ENCODE measurements at places on chromosomes 11 and 22.

GRCh38 chr11:40183073-40184064, 1276.1 kb downstream of the LRRC4C start:
- DNase-seq: peak; percentile 3

GRCh38 chr11:72778535-72779494, 15.0 kb downstream of the STARD10 start:
- DNase-seq: no peak

GRCh38 chr11:127182586-127183203, 182.1 kb upstream of the KIRREL3 start:
- no peak for DNase-seq

DNA sequence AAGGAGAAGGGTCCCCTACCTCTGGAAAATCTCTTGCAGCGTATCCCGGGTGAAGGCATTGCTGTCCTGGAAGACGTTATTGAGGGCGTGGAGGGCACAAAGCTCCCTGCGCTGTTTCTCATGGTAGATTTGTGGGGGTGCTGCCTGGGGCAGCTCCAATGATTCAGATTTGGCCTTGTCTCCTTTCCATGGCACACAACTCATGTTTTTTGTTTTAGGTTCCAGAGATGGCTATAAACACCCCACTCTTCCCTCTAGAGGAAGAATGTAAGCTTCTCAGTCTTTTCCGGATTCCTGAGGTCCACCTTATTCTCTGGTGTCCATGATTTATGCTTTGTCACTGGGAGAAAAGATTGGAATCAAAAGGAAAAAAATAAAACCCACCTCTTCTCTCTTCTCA, 959 bp downstream of the JOSD1 start:
- no peak for DNase-seq

- DNase-seq: no peak
Measured at GRCh38 chr11:64255135-64256128, 4.1 kb downstream of the PLCB3 start.

GRCh38 chr22:42385696-42386095, 46.5 kb downstream of the NFAM1 start:
- DNase-seq: no peak

DNA sequence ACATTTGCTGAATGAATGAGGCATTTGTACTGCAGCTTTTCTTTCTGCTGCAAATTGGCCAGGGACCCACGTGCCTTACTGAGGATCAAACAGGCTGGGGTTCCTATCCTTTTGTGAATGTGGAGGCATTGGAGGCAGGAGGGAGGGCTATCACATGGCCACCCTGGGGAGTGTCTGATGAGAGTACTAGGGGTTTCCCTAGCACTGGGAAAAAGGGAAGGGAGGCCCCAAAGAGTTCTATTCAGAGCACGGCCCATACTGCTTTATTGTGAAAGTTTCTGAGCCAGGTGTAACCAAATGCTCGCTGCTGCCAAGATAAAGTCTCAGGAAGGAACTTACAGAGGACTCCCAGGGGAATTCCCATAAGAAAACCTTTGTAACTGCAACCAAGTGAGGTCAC, 78.4 kb upstream of the ANO1 start:
- DNase-seq: no peak

DNA sequence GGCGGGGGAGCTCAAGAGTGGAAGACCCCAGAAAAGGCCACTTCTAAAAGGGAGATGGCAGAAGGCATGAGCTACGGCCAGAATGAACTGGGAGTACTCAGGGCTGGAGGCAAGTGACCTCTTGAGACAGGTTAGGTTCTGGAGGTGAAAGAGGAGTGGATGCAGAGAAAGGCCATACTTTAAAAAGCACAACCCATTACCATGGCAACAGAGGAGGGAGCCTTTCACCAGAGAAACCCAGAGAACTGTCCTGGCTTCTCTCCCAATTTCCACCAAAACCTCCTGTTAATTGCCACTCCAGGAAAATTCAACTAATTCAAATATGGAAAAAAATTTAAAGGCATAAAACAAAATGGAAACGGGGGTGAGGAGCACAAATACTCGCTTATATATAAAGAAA, 15.8 kb downstream of the A4GALT start:
- DNase-seq: no peak

DNA sequence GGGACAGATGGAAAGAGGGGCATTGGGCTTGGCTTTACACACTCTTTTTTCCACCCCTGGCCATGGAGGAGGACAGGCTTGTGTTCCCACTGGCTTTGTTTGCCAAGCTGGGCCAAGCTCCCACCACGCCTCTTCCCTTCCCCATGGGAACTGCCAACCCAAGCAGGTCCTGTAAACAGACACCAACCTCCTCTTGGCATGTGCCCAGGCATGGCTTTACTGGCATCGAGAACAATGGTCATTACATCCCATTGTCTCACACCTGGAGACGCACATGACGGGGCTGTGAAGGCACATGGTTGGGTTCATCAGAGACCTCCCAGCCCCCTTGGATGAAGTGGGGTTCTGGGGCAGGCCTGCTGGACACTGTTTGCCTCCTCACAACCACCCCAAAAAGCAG, 11.7 kb downstream of the SEC14L3 start:
- DNase-seq: no peak

GRCh38 chr11:125494974-125495725, 915 bp downstream of the FEZ1 start:
- peak; percentile 26 for DNase-seq

GRCh38 chr11:60469723-60470122, 14.1 kb downstream of the MS4A1 start:
- no peak for DNase-seq

- DNase-seq: no peak
Measured at GRCh38 chr11:134678744-134679143, 266.7 kb upstream of the B3GAT1 start.

DNA sequence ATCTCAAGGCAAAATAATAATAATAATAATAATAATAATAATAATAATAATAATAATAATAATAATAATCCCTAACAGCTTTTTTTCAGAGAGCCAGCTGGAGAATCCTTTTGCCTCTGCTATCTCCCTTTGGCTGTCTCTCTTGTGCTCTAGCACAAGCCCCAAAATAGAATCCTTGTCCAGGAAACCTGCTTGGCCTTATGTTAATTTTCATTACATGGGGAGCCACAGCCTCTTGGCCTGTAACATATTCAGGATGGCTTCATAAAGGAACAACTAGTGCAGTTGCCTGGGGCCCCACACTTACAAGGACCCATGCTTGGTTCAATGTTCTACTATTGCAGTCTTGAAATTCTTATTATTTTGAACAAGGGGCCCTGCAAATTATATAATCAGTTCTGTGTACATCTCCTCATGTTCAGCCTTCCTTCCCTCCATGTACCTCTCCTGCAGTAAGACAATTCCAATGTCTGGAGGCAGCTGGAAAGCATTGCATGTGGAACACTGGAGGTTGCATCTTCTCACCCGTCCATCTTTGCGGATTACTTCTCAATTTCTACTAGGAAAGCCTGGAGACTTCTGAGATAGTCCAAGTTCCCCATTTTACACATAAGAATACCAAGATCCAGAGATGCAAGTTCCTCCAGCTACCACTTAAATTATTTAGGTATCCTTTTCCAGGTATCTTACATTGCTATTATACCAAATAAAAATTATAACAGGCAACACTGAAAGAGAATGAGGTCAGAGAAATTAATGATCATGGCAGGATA, 37.8 kb upstream of the SORL1 start:
- no peak for DNase-seq

DNA sequence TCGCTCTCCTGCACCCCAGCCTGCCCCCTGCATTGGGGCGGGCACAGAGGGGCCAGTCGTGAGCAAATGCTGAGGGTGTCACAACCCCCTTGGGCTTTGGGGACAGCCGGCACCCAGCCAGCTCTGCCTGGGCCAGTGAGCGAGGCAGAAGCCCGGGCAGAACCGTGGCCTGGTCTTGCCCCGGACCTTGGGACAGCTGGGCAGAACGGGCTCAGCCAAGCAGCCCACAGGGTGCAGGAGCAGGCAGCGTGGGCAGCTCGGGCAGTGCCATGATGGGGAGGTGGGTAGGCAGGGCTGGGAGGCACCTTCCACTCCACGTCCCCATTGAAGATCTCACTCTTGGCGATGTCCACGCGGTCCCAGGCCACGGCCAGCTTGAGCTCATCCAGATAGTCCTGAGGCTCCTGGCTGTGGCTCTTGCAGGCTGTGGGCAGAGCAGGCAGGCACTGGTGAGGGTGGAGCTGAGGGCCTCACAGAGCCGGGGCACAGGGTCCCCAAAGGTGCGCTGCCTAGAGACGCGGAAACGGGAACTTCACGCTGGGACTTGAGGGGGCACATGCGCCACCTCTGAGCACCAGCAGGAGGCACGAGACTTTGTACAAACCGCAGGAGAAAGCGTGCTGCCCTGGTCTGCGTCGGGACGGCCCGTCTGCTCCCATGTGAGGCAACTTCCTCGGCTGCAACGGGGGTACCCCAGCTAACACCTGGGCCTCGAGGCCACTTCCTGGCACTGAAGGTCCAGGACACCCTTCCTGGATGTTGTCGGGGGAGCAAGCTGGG, 15.2 kb downstream of the TSSC4 start:
- DNase-seq: no peak

DNA sequence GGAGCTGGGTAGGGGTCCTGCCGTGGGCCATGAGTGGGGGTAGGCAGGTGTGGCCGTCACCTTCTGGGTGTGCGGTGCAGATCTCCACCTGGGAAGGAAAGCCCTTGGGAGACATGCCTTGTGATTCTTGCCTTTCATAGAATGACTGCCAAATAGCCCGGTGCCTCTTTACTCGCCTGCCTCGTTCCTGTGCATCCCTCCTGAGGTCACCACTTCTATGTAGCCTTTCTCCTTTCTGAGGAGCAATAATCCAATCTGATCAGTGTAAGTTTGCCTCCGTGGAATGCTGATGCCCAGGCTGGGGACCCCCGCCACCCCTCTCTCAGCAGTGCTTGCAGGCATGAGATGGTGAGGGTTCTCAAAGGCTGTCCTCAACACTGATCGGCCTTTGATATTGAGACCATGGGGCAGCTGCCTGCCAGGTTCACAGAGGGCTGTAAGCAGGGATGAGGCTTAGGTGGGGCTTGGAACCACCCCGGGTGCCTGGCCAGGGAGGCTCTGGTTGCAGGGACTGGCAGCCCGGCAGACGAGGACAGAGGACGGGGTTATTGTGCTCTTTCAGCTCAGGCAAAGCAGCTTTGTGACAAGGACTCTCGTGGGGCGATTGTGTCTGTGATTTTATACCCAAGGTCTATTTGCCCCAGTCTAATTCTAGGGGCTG, 86.1 kb upstream of the WNT7B start:
- DNase-seq: no peak

- DNase-seq: no peak
Measured at GRCh38 chr11:94196363-94196762, 67.7 kb downstream of the PANX1 start.

DNA sequence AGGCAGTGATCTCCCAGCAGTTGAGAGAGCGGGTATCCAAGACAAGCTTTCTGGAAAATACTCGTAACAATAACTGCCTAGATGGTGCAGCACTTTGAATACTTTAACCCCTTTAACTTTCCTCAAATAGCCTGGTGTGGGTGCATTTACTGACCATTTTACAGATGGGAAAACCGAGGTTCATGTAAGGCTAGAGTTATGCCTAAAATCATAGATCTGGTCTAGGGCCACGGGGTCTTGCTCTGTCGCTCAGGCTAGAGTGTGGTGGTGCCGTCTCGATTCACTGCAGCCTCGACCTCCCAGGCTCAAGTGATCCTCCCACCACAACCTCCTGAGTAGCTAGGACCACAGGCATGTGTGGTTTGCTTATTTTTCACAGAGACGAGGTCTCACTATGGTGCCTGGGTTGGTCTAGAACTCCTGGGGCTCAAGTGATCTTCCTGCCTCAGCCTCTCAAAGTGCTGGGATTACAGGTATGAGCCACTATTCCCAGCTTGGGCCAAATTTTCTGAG, 269.2 kb upstream of the SYN3 start:
- no peak for DNase-seq

GRCh38 chr11:108498816-108499408, 728 bp upstream of the POGLUT3 start:
- DNase-seq: no peak

GRCh38 chr11:46352063-46352841, 5.0 kb downstream of the DGKZ start:
- peak; percentile 70 for DNase-seq

DNA sequence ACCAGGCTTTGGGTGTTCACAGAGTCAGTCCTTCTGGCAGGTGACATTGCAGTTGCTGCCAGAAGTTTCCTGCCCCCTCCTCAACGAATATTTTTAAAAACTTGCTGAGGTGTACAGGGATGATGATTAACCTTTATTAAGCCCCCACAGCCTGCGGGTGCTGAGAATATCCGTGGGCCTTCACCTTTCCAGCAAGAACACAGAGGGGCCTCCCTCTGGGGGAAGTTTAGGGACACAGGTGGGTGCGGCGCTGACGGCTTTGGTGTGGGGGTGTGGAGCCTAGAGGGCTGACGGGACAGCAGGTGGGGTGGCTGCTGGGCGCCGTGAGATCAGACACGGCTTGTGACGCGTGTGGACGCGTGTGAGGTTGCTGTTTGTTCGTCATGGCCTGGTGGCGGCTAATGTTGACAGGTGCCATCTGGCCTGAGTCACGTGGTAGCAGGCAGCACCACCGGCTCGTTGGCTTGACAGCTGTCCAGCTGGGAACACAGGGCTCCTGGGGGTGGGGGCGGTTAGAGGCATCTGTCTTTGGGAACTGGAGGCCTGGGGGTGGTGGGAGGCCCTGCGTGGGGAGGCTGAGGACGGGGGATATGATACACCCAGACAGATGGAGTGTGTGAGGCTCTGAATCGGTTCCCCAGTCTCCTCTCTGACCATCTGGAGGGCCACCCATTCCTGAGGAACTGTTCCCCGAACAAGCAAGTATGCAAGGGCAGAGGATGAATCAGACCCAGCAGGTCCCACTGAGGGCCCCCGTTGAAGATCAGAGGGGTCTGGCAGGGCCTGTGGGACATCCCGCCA, 12.5 kb upstream of the LRRC10B start:
- no peak for DNase-seq

GRCh38 chr11:129719037-129719436, 96.6 kb upstream of the TMEM45B start:
- no peak for DNase-seq

DNA sequence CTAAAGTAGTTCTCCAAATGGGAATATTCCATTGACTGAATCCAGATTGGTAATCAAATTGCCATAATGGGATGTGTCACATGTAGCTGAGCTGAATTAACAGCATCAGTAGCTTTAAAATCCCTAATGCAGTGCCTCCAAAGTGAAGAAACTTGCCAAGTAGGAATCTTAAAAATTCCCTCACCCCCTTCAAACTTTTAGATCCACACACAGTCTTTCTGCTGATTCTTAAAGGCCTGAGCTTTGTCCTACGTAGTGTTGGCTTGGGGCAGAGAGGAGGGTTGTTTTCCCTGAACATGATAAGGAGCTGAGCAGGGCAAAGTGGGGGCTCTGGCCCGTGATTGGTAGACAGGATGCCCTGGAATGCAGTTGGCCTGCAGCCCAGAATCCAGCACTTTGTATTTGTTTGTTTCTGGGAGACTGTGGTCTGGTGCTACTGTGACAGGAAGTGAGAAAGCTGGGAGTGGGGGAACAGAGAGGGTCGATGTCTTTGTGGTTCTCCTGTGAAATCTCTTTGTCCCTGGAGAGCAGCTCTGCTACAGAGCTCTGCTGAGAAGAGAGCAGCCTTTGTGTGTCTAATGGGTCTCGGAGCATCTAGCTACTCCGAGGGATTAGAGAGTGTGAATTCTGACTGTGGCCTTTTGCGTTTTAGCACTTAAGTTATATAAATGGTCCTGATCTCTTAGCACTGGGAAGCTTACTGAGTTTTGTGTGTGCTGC, 16.9 kb downstream of the CTNND1 start:
- DNase-seq: no peak

- DNase-seq: no peak
Measured at GRCh38 chr22:41505511-41506220, 36.7 kb downstream of the ACO2 start.

- peak; percentile 49 for DNase-seq
Measured at GRCh38 chr11:17386331-17387084, 2.0 kb downstream of the KCNJ11 start.

- DNase-seq: no peak
Measured at GRCh38 chr11:112858289-112859023, 102.8 kb upstream of the NCAM1 start.
